ENCODE measurements at places on chromosomes 5 and 9.

DNA sequence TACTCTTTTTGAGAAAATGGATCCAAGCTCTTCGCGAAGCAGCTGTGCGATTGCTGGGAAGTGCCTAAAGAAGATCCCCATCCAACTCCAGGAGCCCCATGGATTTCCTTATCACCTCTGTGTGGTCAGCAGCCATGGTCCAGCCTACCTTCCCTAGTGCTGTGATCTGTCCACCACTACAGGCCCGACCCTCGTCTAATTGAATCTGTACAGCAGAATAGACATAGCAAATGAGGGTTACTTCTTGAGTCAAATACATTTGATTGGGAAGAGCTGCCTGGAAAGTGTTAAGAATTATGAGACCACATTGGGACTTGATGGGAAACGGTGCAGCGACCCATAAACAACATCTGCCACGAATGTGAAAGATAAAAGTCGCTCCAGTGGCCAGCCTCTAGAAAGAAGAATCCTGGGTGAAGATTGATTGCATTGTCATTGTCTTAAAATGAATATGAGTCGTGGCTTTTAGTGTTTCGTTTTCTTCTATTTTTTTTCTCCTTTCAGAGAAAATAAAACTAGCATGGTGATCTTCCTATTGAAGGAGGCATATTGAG, 118.4 kb downstream of the PAM start:
- DNase-seq: no peak

DNA sequence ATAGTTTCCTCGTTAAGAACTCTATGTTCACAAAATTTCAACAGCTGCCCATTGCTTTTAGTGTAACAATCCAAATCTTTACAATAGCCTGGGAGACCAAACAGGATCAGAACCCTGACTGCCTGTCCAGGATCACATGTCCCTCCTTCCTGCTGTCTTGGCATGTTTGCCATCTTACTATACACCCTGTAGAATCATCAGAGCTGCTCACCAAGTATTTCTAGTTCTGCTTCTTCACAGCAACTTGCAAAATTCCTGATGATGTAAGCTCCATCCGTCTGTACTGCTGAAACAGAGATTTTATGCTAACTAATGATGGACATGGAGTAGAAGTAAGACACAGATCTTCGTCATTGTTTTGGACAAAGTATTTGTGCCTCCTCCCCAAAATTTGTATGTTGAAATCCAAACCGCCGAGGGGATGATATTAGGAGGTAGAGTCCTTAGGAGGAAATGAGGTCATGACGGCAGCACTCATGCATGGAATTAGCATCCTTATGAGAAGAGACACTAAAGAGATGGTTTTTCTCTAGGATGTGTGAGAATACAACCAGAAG, 464.9 kb upstream of the BRINP1 start:
- no peak for DNase-seq

- no peak for DNase-seq
Observed at GRCh38 chr5:106759581-106759980, 911.2 kb downstream of the EFNA5 start.

DNA sequence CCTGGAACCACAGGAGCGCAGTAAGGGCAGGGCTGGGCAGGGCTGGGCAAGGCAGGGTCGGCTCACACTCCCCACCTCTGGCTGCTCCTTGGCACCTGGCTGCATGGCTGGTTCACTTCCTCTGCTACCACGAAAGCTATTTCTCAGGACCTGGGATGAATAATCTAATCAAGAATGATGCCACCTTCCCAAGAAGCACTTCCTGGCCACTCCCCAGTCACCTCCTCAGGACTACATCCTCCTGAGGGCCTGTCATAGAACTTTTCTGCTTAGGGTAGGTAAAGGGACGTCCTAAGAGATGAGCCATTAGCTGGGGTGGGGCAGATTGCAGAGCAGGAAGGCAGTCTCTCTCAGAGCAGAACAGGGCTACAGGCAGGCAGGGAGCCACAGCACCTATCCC, 288.2 kb upstream of the MAP3K1 start:
- DNase-seq: no peak

GRCh38 chr9:70257991-70258691, 637 bp upstream of the SMC5 start:
- DNase-seq: no peak

GRCh38 chr9:121604654-121605053, 46.8 kb upstream of the DAB2IP start:
- DNase-seq: no peak

DNA sequence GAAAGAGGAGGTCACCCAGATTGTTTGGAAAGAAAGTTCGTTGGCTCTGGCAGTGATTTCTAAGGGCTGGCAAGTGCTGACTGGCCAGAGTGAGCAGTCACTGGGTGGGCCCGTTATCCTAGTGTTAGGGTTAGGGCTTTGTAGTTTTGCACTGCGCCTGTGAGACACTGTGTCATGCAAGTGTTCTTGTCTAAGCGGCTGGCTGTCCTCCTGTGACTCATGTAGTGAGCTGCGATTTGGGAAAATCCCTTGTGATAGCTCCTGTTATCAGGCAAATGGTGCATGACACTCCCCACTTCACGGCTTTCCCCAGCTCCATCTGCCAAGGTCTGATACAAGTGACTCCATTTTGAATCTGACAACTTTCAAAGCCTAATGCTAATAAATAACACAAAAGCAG, 526.0 kb upstream of the ADAMTS16 start:
- no peak for DNase-seq

DNA sequence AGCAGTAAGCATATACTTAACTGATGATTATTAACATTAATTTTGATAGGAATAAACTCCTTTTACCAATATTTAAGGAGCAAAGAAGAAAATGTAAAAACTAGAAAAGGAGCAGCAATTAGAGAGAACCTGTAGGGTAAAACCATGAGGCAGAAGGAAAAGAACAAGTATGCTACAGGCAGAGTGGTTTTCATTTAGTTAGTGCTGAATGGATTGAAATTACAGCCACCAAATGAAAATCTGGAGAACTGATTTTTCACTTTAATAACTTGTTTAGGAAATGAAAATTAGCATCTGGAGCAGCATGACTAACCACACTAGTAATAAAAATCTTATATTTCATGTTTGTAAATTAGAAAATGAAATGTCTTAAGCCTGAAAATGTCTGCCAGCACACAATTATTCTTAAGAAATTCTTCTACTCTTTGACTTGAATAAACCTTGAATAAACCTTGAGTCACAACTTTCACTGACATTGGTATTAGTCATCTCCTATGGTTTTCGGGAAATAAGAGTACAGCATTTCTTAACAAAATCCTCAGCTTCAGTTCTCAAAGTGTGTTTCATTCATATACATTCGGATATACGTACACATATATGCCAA, 1504.9 kb upstream of the C9orf72 start:
- no peak for DNase-seq

- DNase-seq: no peak
Observed at GRCh38 chr9:136769710-136770191, 5.4 kb upstream of the LCN15 start.

- no peak for DNase-seq
Observed at GRCh38 chr5:6246820-6247437, 131.4 kb downstream of the MED10 start.

DNA sequence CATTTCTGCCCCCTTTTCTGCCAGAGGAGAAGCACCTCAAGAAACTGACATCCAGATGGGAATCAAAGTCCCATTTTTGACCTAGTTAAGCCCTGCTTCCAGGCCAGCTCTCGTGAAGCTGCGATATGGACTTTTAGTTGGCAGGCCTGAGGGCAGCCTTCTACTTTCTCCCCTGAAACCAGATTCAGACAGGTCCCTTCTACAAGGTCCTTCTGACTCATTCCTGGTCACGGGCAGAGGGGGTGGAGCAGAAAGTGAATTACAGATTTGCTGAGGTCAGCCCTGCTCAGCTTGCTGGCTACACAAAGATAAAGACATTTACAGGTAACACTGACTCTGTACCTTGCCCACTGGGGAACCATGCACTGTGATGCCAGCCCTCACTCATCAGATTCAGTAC, 52.8 kb upstream of the TUT7 start:
- no peak for DNase-seq

DNA sequence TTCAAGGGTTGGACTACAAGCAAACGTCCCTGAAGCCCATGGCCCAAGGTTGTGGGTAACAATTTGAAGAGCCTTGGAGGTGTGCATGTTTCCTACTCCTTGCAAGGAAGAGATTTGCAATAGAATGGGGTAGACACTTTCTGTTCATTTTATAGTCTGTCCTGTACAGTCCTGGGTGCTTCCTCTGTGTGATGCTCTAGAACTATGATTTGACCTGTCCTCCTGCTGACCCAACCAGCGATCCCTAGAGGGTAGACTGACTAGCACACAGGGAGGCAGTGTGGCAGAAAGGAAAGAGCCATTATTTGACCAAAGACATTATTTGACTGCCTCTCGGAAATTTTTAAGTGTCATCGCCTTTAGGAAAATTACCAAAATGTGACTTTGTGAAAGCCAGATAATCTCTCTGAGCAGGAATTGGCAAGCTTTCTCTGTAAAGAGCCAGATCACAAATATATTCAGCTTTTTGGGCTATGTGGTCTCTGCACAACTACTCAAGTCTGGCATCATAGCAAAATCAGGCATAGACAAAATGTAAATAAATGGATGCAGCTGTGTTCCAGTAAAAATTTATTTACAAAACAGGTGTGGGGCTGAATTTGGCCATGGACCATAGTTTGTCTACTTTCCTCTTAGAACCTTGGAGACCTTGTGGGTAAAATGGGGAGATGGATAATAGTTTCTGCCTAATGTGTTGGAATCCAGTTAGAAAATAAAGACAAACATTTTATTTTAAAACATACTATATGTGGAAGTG, 106.8 kb downstream of the DMRT2 start:
- DNase-seq: no peak

DNA sequence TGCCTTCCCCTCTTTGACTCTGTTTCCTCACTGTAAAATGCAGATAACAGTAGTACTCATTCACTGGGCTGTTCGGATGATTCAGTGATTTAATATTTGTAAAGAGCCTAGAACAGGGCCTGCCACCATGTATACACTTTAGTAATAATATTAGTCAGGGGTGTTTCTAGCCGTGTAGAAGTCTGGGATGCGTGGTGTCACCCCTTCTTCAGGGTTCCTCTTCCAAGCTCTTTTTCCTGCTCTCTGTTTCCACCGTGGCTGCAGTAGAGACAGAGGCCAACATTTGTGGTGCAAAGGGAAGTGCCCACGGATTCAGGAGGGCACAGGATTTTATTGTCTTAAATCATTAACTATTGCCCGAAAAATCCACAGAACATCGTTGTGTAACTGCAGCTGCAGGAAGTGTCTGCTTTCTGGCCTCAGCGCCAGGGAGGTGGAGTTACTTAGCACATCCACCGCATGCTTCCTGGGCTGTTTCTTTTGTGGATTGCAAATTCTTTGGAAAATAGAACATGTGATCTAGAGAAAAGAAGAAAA, 61.7 kb downstream of the TRIO start:
- peak; percentile 35 for DNase-seq

GRCh38 chr5:111422747-111423720, 89.3 kb downstream of the STARD4 start:
- no peak for DNase-seq

- no peak for DNase-seq
Observed at GRCh38 chr5:44266882-44267576, 122.2 kb downstream of the FGF10 start.

- DNase-seq: no peak
Observed at GRCh38 chr5:8192840-8193239, 323.9 kb downstream of the MTRR start.

DNA sequence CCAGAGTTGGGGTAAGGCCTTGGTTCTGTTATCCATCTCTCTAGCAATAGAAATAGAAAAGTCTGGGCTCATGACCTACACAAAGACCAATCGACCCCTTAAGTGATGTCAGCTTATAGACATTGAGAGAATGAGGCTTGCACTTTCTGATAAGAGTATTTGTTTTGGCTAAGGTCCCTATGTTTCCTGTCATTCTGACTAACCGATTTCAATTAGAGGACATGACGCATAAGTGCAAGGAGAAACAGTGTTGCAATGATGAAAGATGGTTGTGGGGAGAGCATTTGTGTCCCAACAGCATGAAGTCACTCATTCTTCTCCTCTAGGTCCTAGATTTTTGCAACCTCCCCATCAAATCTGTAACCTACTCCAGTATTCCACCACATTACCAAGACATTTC, 255.1 kb downstream of the MAT2B start:
- peak; percentile 6 for DNase-seq

DNA sequence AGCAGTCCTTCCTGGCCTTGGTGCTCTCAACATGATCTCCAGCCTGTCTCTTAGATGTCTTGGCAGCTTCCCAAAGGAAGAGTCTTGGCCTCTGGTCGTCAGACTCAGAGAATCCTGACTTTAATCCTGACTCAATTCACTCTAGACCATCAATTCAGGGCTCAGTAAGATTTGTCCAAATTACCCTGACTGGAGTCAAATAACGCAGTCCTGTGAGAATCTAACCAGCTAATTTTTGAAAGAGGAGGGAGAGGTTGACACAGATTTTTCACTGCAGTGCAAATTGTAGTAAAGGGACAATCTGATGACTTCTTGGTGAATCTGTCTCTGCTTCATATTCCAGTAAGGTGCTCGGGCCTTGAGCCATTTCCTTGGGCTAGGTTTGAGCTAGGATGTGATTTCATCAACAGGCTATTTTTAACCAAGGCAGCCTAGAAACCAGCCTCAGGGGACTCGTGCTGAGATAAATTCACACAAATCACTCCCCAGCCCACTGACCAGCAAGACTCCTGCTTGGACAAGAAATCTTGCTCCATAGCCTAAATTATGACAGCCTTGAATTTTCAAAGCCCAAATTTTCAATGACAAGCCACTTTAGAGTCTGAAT, 257.4 kb downstream of the ENC1 start:
- peak; percentile 44 for DNase-seq

DNA sequence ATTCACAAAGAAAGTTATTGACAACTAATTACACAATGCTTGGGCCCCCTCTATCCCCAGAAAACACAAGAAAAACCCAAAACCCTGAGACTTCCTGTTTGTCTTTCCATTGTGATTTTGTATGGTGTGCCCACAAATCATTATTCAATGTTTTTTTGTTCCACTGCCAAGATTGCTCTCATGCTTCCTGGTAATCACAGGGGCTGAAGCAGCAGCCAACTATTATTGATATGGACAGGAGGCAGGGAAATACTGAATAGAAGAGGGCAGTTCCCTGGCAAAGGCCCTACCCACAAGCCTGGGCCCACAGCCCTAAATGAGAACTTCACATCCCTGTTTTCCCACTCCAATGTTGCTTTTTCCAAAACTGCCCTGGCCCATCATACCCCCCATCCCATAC, 21.5 kb upstream of the RFK start:
- DNase-seq: no peak
